NCI-H1105 (cell line): ENCODE measurements at places on chromosomes 1 and 21.

DNA sequence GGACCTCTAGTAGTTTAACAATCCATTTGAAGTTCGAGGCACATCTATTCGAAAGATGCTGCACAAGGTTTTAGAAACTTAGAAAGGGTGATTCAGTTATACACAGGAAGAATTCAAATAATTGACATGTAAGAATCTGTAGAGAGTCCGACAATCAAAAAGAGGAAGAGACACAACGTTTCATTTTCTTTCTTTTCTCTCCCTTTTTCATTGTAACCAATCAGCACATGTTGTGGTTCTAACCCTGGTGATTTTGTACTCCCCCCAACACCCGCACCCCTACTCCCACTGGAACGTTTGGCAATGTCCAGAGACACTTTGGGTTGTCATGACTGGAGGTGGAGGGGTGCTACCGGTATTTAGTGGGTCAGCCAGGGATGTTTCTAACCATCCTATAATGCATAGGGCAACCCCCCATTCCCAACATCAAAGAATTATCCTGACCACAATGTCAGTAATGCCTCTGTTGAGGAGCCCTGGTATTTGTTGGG is 4.9 kb downstream of the TGFB2 start:
- no peak for DNase-seq

GRCh38 chr1:234927312-234927970 is 201.2 kb downstream of the TOMM20 start:
- DNase-seq = no peak

GRCh38 chr1:50542362-50542761 is 119.1 kb upstream of the DMRTA2 start:
- no peak for DNase-seq

GRCh38 chr1:55546553-55546952 is 331.4 kb upstream of the USP24 start:
- no peak for DNase-seq

- DNase-seq = no peak
Observed at GRCh38 chr1:200409203-200409760, 554 bp downstream of the ZNF281 start.

DNA sequence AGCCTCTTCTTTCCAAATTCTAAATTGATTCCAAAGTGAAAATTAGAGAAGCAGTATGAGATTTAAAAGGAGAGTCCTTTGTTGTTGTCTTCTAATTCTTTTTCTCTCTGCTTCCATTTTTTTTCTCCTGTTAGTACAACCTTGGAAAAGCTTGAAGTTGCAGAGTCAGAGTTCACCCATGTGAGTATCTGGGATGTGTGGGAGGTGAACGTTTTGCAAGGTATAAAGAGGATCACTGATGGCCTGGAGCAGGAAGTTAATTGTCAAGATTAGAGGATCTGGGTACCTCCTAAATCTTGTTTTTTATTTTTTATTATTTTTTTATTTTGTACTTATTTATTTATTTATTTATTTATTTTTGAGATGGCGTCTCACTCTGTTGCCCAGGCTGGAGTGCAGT is 7.7 kb upstream of the PSMD4 start:
- DNase-seq = no peak

DNA sequence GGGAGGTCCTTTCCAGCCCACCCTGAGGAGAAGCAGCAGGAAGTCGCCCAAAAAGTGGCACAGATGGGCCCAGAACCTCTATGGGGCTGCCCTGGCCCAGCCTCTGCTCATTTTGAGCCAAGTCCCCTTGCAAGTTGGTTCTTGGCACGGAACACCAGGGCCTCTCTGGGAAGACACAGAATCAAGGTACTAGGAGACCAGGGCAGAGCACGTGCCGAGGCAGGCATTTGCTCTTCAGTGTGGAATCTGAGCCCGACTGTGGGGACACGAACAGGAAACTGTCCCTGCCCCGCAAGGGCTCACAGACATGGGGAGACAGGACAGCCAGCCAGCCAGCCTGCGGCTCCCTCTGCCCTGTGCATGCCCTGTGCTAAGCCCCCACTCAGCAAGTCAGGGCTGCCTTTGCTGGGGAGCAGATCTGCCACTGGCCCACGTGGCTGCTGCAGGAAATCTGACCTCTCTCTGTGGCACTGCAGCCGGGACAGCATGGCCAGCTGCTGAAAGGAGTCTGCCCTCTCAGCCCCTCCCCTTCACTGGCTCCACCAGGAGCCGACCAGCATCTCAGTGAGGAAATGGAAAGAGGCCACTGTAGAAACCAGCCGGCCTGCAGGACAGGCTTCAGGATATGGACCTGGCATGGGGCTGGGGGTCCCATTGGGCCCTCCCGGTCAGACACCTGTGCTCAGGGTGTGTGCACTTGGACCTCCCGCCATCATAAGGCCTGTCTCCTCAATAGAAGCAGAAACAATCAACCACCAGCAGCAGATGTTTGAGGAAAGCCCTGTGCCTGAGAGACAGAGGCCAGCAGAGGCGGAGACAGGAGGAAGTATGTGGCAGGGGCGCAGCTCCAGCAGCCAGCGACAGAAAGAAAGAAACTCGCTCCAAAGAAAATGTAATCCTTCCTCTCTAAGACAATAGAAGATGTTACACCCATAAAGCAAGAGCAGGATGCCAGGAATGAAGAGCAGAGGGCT is 3.7 kb downstream of the ARHGEF16 start:
- DNase-seq = no peak

- no peak for DNase-seq
Observed at GRCh38 chr1:180198196-180198595, 31.9 kb upstream of the LHX4 start.
